Activated T-cell treated with anti-CD3 and anti-CD28 coated beads for 24 hours (primary cell): ENCODE measurements at places on chromosomes 2 and 18.

GRCh38 chr18:31585991-31586390, 5.7 kb upstream of the TTR start:
- no peak for DNase-seq

DNA sequence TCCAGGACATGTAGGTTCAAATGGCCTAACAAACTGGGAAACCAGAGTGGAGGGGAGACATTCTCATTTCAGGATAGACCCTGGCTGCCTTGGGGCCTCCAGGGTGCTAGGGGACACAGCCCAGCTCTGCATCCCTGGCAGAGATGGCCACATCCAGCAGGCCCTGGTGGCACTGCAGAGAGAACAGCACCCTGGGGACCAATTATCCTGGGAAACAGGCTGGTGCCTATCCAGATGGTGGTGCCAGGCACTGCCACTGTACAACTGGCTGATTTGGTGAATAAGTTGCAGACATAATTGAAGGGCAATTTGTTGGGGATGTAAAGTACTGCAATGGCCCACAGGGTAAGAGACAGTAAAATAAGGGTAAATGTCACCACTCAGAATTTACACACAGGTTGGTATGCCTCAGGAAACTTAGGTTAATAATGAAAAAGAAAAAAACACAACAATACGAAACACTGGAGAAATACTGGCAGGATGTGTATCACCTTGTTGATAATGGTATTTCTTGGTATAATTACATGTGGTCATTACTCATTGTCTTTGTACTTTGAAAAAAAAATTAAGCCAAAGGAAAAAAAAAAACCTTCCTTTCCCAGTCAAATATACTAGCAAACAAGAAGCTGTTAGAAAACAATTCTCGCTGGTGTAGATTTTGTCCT, 12.8 kb upstream of the SFTPB start:
- DNase-seq, result no peak

GRCh38 chr2:215784371-215784783, 229.0 kb downstream of the MREG start:
- no peak for DNase-seq

GRCh38 chr2:1816414-1816911, 72.1 kb upstream of the PXDN start:
- DNase-seq, result no peak

- DNase-seq, result no peak
These were observed 560.7 kb upstream of the CRIM1 start for GRCh38 chr2:35794796-35795450.
